ENCODE measurements at places on chromosomes 5 and 9.

DNA sequence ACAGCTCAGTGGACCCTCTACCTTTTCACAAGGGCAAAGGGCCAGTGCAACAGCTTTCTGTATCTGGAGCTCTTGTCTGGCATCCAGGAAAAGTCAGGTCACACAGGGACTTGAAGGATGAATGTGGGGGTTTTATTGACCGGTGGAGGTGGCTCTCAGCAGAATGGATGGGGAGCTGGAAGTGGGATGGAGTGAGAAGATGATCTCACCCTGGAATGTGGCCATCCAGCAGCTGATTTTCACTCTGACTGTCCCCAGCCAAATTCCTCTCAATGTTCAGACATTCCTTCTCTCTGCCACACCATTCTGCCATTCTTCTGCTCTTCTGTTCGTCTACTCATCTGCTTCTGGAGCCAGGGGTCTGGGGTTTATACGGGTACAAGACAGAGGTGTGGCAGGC is 1119.9 kb downstream of the TAF11L14 start:
- no peak for DNase-seq

DNA sequence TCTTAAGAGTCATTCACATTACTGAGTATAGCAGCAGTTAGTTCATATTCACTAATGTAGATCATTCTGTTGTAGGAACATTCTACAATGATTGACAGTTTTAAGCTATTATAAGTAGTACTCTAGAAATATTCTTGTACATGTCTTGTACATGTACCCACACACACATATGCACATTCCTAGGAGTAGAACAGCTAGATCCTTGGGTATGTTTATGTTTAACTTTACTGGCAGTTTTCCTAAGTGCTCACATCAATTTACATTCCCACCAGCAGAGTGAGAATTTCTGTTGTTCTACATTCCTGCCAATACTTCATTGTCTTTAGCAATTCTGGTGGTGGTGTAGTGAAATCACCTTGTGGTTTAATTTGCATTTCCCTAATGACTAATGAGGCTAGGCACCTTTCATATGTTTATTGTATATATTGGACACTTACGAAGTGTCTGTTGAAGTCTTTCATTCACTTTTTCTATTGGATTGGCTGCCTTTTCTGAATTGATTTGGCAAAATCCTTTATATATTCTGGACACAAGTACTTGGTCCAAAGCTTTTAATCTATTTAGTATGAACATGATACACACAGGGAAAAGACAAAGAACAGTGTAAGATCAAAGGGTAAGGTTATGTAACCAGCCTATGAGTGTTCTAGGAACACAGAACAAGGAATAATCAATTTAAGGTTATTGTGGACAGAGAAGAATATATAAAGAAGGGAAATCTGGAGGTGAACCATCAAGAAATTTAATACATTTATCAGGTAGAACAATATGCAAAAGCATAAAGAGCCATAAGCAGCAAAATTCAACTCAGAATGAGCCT is 95.6 kb downstream of the MLLT3 start:
- DNase-seq: no peak

GRCh38 chr9:137383784-137384756 is 38.9 kb downstream of the EXD3 start:
- no peak for DNase-seq

DNA sequence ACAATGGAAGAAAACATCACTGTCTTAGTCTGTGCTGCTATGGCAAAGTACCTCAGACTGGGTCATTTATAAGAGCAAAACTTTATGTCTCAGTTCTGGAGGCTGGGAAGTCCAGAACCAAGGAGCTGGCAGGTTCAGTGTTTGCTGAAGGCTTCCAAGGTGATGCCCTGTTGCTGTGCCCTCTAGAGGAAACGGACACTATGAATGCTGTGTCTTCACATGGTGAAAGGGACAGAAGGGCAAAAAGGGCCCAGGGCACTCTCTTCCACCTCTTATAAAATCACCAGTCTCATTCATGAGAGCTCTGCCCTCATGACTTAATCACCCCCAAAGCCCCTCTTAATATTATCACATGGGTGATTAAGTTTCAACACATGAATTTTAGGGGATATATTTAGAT is 143.5 kb downstream of the FANCC start:
- no peak for DNase-seq

DNA sequence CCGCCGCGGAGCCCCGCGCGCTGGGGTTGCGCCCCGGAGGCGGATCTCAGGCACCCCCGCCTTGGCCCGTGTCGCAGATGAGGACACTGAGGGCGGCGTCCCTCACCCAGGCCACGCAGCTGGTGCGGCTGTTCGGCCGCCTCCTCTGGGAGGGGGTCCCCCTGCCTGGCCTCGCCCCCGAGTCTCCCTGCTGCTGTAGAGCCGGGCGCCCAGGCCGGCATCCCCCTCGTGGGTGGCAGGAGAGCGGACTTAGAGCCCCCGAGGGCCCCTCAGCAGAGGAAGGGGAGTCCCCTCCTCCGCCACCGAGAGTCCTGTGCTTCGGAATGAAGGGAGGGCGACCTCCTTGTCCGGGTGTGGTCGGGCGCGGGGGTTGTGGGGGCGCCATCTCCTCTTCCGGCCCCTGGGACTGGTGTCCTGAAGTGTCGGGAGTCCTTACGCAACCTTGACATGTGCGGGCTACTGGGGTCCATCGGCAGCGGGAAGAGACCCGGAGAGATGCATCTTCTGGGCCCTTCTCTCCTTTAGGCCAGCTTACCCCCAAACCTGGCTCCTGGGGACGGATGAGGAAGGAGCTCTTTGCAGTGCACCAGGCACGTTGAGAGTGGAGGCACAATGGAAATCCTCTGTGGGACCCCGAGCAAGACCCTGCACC is 11.7 kb upstream of the EXOSC2 start:
- no peak for DNase-seq

- no peak for DNase-seq
Observed at GRCh38 chr5:14236757-14237156, 93.6 kb downstream of the TRIO start.

DNA sequence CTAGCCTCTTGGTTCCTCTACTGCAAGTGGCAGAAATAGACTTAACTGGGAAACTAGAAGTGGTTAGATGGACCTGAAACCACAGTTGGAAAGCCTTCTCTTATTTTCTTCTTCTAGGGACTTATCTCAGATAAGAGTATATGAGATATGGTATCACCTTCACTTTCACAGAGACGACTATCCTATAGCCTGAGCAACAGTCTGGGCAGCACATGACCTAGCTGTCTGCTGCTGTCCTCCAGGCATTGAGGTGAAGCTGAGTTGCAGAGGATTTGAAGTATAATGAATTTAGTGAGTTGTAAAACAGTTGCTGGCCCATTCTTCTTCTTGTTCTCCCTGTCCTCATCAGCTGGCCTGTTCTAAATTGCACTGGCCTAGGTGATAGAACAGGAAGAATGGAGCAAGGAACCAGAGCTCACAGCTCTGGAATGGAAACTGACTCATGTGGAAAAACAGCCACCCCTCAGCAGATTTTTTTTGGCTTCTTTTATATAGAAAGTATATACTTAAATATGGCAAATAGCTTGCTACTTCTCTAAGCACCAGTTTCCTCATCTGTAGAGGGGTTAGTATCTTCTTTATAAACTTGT is 27.8 kb downstream of the RECK start:
- DNase-seq: no peak

- DNase-seq: no peak
Observed at GRCh38 chr5:134994560-134995156, 27.0 kb downstream of the CATSPER3 start.

DNA sequence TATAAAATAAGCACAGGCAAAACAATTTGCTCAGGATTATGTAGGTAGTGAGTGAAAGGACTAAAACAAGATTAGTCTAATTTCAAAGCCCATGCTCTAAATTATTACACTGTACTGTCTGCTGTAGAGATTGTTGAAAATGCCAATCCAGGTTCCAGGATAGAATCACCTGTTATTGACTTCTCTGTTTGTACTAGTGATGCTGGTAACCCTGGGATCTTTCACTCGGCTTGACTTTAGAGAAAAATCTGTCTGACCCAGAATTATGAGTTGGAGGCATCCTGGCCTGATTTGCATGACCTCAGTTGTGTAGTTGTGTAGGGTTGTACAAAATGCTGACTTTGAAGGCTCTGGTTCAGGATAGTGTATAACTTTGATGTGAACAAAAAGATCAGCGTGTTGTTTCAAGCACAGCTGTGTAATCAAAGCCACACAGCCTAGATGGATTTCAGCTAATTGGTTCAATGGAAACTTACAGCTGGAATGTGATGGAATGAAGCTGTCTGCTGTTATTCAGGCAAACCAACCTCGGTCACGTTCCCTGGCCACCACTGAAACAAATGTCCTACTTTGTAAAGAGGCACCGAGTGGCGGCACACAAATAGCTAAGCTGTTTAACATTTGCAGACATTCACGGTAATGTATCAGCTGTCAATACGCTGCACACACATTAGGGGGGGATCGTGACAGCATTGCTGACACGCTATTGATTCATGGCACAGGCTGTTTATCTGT is 340.3 kb downstream of the KCTD16 start:
- no peak for DNase-seq

- no peak for DNase-seq
Observed at GRCh38 chr5:128844354-128844923, 120.8 kb upstream of the SLC27A6 start.

DNA sequence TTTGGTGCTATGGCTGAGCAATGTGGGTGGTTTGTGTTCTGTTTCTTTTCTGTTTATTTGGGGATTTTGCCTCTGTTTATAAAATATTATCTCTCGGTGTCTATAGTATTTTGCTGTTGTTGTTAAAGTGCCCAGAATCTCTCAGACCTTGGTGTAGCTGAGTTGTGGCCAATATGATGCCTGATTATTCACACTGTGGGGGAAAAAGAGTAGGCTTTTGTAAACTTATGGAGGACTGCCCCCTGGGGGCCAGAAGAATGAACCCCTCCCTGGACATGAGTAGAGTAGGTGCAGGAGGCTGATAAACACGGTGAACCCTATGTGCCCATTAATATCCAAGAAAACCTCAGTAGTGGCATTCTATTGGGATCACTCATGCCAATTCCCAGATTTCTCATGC is 49.0 kb upstream of the DPYSL3 start:
- DNase-seq: no peak

DNA sequence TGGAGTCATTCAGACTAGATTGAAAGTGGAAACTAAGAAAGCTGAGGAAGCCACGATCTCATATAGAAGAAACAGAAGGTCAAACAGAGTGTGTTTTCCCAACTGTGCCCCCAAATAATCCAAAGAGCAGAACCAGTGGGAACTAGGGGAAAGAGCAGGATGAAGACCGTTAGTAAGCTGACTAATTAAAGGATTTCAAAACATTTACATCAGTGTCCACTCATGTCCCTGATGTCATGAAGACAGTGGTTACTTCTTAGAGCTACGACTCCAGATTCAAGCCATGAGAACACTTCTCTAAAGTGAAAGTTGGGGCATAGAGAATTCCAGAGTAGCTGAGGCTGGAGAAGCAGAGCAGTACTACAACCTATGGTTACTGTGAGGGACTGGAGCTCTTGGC is 119.6 kb upstream of the SLC12A2 start:
- no peak for DNase-seq

DNA sequence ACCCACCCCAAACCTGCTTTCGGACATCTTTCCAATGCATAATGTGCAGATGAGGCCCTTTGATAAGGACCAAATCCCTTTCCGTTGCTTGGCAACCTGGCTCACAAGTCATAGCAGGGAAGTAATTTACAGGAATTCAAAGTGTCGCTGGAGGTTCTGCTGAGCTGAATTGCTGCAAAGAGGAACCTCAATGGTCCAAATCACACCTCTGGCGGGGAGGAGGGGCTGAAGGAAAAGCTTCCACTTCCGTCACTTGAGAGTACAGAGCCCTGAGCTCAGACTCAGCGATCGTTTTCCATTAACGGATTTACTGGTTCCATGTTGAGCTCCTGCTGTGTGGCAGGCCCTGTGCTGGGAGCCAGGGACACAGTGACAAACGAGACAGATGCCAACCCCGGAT is 99.3 kb downstream of the KCNIP1 start:
- DNase-seq: no peak
